ENCODE measurements at places on chromosomes 12 and 14.
A peak's percentile ranks its signal among the peaks of the same experiment; 100 is the strongest.

DNA sequence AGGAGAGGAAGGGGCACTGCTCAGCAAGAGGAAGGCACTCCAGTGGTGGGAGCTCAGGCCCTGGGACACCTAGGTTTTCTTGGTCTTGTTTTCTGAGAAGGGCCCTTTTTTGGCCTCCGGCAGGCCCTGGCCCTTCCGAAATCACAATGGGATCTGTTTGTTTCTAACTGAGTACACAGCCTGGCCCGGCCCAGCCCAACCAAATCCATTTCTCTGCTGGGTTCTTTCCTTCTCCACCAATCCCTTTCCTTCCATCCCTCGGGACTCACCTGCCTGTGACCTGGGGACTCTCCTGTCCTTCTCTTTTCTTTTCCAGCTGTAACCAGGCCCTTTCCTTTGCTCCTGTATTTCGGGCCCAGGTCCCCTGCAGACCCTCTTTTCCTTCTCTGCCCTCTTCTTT is 18.6 kb downstream of the TEAD4 start:
- DNase-seq, result no peak

DNA sequence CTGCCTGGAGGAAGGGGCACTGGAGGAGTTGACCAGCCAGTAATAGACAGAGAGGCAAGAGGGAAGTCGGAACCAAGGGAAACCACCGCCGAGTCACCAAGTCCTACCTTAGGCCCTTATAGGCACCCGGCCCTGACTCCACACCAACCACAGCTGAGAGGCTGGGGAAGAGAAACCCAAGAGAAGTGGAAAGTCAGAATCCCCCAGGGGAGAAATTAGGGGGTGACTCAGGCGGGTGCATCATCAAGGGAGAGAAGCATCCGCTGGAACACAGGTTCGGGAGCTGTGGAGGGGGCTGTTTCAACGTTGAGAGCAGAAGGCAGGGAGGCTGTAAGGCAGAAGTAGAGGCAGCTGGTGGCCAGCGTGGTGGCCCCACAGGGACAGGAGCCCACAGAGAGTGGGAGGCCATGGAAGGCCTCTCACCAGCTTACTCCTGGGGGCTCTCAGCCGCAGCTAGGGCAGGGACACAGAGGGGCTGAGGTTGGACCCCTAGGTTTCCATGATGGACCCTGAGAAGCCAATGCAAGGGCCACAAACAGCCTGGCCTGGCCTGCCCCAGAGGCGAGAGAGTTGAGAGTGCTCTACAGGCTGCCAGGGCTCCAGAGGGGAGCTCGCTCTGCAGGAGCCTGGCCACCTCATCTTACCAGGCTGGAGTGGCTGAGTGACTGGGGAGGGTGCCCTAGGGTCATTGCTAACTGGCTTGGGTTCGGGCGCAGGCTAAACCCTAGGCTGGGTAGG is 1.4 kb upstream of the TRMT61A start:
- DNase-seq, result no peak

GRCh38 chr14:78835909-78836308 is 665.7 kb downstream of the NRXN3 start:
- DNase-seq, result no peak

- no peak for DNase-seq
These were observed 37.5 kb downstream of the SLC2A13 start for GRCh38 chr12:40068416-40068815.

DNA sequence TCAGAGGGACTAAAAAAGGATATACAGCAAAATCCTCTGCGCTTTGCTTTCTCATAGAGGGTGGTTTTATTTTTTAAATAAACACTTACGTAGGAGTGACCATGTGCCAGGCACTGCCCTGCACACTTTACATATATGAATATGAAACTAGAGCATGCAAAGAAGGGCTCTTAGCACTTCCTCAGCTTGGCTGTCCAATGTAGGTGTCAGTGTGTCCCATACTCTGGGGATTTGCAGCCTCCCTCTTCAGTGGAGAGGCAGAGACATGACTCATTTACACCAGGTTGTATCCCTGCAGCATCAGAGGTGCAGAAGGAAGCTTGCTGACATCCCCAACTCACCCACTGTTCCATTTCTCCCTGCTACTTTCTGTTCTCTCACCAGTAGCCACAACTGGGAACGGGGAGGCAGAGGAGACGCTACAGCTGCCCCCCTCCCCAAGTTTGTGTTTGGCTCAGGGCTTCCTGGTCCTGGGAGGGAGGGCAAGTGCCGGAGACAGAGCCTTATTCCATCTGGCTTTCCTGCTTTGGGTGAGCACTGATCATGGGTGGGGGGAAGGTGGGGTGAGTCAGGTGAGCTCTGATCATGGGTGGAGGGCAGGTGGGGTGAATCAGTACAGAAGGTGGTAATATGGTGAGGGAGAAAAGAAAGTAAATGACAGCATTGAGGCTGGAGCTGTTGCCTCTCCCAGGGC is 4.9 kb upstream of the KRT5 start:
- peak; percentile 27 for DNase-seq

- no peak for DNase-seq
These were observed 120.1 kb downstream of the SMOC1 start for GRCh38 chr14:69999261-69999674.

DNA sequence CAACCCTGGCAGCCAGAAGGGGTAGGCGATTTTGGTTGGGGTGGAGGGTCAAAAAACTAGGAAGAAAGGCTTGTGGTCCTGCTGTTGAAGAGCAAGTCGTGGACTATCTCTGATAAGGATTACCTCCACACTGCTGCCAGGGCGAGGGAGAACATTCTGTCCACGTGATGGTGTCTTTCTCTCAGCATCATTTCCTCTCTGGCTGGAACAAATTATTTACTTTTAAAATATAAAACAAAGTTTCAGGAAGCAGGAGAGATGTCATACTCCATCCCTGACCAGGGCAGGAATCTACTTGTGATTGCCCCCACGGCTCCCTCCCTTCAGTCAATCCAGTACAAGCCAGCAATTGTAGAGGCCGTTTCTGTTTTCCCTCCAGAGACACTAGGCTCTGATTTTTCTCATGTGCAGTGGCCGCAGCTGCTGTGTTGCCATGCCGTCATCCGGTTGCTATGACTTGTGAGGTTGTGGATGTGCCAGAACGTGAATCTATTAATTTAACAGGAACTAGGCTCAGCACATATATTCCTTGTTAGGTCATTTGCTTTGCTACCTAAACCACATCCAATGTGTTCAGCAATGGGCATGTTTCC is 61.5 kb upstream of the PTGR2 start:
- no peak for DNase-seq

DNA sequence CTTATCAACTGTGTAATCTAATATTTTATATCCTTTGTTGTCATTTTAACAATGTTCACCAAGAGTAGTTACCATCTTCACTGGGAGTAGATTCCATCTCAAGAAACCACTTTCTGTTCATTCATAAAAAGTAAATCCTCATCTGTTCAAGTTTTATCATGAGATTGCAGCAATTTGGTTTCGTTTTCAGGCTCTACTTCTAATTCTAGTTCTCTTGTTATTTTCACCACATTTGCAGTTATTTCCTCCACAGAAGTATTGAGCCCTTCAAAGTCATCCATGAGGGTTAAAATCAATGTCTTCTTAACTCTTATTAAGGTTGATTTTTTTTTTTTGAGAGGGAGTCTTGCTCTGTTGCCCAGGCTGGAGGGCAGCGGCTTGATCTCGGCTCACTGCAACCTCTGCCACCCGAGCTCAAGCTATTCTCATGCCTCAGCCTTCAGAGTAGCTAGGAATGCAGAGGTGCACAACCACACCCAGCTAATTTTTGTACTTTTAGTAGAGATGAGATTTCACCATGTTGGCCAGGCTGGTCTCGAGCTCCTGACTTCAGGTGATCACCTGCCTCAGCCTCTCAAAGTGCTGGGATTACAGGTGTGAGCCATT is 276.6 kb downstream of the ACSS3 start:
- DNase-seq, result no peak

- no peak for DNase-seq
These were observed 197.9 kb downstream of the TMTC3 start for GRCh38 chr12:88339966-88340365.

DNA sequence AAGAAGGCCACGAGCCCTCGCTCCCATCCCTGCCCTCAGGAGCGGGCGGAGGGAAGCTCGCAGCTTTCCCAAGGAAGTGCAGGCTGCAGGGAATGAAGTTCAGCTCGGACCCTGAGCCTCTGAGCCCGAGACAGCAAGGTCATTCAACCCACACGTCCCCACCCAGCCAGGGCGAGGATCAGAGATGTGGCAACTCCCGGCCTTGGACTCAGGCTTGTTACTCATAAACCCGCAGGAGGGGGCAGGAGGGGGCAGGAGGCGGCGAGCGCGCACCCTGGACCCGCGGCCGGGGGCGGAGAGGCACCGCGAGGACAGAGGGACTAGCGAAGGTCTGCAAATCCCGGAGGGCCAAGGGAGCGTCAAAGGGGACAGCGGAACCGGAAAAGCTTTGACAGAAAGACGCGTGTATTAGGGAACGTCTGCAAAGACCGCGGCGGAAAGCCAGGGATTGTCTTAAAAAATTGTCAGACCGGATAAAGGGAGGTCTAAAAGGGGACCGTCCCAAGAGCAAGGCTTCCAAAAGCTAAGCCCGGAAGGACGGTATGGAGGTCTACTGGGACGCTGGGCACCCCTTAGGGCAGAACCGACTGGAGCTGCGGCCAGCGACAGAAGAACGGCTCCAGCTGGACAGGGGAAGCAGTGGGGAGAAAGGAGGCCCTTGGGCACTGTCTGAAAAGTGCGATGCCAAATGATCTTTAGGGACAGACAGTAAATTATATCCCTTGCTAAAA is 611 bp upstream of the DCAF11 start:
- peak; percentile 94 for DNase-seq

- DNase-seq, result no peak
These were observed 10.3 kb upstream of the AMN start for GRCh38 chr14:102911991-102912761.

DNA sequence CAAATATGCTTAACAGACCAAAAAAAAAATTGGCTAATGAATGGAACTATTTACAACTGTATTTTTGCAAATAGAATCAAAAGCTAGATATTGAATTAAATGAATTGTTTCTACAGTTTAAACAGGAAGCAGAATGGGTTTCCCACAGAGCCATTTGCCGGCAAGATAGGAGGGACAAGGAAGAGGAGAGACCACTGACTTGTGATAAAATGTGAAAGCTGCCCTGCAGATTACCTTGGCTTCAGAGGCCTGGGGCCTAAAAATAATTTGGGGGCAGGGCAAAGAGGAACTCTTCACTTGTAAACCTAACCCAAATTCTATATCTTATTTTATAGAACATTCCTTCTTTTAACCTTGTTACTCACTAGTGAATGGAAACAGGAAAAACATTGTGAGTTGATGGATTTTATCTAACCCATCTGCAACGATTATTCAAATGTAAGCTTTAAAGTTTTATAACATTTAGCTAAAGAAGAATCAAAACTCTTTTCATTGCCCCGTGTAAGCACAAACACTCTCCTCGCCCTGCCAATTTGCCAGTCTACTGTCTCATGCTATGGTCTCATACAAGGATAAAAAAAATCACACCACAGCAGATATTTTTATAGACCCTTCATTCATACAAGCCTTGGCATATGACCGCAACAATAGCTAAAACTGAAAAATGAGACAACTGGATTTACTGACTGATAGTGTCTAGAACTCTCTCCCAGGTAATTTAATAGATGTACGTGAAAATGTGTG is 49.5 kb upstream of the MDM1 start:
- no peak for DNase-seq

GRCh38 chr14:78985668-78986381 is 815.7 kb downstream of the NRXN3 start:
- DNase-seq, result no peak

DNA sequence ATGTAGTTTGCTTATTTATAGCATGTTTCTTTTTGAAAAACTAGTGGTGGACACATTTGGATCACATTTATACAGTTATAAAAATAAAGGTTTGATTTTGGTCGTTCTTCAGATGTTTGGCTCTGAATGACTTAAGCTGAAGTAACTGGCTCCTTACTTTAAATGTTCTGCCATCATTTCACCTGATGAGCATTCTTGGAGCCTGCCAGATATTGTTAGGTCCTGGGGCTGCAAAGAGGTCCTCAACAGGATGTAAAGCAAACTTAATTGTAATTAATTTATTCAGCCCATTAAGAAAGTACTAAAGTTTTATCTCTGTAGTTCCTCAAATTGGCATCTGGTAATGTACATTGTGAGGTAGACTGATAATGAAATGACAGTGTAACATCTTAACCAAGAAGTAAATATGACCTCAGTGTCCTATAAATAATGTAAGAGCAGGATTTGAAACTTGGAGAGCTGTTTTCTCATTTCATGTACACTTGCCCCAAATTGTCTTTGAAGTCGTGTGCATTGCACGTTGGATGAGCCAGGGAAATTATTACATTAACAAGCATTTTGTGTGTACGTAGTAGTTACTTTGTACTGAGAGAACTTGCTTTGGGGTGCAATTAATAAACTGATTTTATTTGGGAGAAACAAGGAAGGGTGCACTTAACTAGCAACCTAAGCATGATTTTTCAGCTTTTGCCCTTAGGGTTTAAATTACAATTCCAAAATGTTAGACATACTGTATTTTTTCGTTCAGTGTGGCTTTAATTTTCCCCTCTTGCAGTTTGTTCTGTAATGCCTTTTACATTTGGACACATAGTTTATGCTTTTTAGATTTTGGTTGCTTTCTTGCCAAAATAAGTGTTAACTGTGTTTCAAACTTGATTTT is 7.5 kb downstream of the EIF5 start:
- DNase-seq, result no peak

DNA sequence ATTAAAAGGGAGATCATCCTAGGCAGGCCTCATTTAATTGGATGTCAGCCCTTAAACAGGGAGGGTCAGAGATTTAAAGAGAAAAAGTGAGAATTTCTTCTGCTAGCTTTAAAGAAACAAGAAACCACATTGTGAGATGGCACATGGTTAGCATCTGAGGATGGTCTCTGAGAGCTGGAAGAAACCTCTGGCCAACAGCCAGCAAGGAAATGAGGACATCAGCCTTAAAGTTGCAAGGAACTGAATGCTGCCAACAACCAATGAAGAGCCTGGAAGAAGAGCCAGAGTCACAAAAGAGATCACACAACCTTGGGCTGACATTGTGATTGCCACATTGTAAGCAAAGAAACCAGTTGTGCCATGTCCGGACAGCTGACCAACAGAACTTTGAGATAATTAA is 17.5 kb upstream of the FAR2 start:
- DNase-seq, result no peak

GRCh38 chr14:83019744-83020414 is 1486.2 kb upstream of the SEL1L start:
- no peak for DNase-seq

GRCh38 chr12:110742096-110742717 is 484 bp downstream of the PPP1CC start:
- no peak for DNase-seq

- DNase-seq, result no peak
These were observed 4.8 kb upstream of the ENO2 start for GRCh38 chr12:6909421-6910145.

DNA sequence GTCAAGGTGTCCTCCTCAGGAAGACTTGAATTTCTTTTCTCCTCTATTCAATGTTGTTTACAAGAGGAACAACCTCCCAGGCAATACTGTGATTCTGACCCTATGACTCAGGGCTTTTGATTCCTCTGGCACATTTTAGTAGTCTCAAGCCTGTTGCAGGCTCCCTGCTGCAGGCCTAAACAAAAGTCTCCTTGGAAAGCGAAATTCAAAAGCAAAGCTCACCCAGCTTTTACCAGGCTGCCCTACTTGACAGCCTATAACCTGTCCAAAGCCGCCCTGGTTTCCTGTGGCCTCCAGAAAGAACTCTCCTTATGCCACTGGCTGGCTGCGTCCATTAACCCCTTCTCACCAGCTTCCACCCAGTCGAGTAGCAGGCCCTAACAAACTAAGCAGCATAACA is 11.6 kb downstream of the FGD6 start:
- no peak for DNase-seq

All from suprapubic skin (tissue), 4 donors.